ENCODE measurements at places on chromosomes 6 and 20. TPM values are rescaled to one million over a fixed set of nuclear protein-coding genes. Genes with fewer than 3 reads are reported as not detected.
A peak's percentile ranks its signal among the peaks of the same experiment; 100 is the strongest.

CYP21A2 gene
- not detected for total RNA-seq

- no peak for ATAC-seq
Measured at GRCh38 chr20:49620364-49621240, 52.7 kb upstream of the PTGIS start.

GRCh38 chr20:64051561-64052325, 2.3 kb upstream of the SOX18 start:
- peak; percentile 61 for ATAC-seq

DNA sequence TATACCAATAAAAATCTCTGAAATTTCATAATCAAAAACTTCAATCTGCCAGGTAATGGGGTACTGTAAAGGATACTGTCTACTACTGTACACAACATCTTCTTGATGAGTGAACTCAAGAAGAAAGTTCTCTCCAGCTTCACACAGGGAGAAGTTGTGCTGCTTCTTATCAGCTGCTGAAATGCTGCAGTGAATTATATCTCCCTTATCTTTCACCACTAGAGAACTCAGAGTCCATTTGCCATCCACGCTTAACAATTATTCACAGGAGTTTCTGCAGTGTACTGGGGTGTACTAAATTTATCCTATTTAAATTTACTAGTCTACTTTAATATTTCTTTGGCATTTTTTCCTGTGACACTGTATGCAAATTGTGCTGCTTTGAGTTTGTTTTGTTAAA, 384.8 kb downstream of the TFAP2B start:
- no peak for ATAC-seq

DNA sequence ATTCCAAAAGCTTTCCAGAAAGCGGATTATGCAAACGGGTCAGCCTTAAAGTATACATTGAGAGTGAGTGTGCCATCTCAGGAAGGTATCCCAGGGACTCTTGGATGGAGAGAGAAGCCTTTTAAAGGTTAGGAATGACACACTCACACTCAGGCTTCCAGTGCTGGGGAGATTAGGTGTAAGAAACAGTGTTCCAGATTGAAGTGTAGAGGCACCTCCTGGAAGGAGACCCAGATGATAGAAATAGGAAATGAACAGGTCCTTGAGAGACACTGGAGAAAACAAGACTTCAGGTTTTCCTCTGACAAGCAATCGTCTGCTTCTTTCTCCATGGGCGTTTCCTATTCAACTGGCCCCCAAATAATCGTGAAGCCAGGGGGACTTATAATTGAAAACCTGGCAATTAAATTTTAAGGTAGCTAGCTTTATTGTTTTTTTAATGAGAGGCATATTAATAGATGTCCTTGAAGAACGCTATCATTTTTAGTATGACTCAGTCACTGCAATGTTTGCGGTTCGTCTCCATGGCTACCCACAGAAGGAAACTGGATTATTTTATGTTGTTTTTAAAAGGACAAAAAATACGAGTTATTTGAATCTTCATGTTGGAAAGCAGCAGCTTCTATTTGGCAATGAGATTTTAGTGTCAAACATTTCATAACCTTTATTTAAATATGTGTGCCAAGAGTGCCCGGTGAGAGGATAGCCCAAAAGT, 85.3 kb downstream of the TRMT6 start:
- no peak for ATAC-seq

GRCh38 chr6:148365041-148365440, 22.4 kb downstream of the SASH1 start:
- no peak for ATAC-seq

GRCh38 chr20:40339661-40340449, 349.2 kb downstream of the MAFB start:
- ATAC-seq, result peak; percentile 72

DNA sequence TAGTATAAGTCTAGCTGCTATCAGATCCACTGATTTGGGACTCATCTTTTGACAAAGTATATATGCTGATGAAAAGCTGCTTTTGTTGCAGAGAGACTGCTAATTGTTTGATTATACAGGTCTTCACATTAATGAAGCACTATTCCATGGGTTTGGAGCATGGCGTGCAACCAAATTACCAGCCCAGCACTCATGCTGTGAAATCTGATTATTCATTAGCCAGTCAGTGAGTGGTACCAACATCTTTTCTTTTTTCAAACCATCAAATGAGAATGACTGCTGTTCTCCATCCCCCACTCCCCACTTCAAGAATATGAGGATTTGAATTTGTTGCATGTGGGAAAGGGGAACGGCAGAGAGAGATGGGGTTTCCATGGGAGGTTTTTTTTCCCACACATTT, 91.3 kb downstream of the ID4 start:
- no peak for ATAC-seq

ACTL10 gene
- total RNA-seq, result 2.3 TPM

ZNF311 gene
- total RNA-seq, result 0.94 TPM

- no peak for ATAC-seq
Measured at GRCh38 chr6:54935739-54936138, 89.2 kb downstream of the FAM83B start.

- ATAC-seq, result no peak
Measured at GRCh38 chr6:37614491-37614890, 83.2 kb downstream of the MDGA1 start.

- no peak for ATAC-seq
Measured at GRCh38 chr6:104541411-104541810, 318.3 kb downstream of the HACE1 start.

SLC24A3 gene
- 6.5 TPM for total RNA-seq

DNA sequence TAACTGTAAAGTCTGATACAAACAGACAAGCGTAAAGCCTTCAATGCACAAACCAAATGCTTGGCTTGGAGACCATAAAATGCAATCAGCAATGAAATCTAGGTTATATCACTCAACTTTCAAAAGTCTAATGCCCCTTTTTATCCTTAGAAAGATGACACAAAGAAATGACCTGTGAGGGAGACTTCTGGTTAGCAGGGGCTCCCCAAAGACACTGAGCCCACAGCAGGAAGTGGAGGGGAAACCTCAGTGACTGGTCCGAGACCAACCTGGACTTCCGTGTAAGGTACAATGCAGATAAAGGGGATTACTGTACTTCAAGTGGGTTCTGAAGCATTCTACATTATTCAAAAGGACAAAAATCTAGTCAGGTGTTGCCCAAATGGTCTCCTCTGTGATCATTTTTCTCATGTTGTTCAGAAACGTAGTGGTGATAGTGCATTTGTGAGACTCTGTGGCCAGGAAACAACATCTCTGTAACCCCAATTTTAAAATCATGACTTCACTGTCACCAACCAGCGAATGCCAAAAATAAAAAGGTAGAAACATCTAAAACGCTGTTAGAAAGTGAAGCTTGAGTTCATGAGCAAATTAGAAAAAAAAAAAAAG, 88.2 kb downstream of the HIVEP2 start:
- no peak for ATAC-seq

- peak; percentile 69 for ATAC-seq
Measured at GRCh38 chr6:17600527-17601385, 654 bp downstream of the FAM8A1 start.

NKX2-4 gene
- total RNA-seq, result not detected

DNA sequence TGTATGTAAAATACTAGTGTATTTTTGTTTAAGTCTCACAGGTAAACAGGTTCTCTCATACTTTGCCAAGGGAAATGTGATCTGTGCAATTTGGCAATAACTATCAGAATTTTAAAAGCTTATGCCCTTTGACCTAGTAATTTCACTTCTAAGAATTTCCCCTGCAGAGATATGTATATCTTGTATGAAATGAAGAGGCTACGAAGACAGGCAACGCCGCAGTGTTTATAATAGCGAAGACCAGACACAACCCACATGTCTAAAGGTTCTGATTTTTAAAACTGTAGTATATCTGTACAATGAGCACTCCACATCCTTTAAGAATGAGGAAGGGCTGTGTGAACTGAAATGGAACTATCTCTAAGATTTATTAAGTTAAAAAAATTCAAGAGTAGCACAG, 7.5 kb downstream of the TRAF3IP2 start:
- ATAC-seq, result no peak

HLA-F gene
- 39.2 TPM for total RNA-seq

DNA sequence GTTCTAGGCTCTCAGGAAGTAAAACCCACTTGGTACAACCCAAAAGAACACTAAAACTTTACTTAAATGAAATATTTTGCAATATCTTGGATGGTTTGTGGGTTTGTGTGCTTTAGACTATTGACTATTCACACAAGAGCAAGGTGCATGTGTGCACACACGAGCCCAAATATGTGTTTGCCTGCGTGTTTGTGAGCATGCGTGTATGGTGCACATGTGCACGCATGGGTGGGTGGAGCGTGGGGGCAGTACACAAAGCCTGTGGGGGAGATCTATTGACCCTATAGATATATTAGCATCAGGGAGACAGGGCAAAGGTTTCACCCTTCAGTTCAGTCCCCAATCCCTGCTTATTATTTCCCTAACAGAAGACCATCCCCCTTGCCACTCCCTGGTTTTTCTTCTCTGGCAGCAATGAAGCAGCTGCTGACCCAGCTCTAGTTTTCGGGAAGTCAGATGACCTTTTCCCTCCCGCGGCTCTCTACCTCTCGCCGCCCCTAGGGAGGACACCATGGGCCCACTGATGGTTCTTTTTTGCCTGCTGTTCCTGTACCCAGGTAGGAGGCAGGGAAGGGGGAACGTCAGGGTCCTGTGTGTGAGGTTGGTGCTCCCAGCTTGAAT, at the start of gene C2:
Gene C2 (plus strand): TSS at position 476 of the 621 bp plus-strand sequence. CDS start 36 bp downstream, at position 512.
- ATAC-seq, result no peak

SLC2A10 gene
- total RNA-seq, result 10.0 TPM

DNA sequence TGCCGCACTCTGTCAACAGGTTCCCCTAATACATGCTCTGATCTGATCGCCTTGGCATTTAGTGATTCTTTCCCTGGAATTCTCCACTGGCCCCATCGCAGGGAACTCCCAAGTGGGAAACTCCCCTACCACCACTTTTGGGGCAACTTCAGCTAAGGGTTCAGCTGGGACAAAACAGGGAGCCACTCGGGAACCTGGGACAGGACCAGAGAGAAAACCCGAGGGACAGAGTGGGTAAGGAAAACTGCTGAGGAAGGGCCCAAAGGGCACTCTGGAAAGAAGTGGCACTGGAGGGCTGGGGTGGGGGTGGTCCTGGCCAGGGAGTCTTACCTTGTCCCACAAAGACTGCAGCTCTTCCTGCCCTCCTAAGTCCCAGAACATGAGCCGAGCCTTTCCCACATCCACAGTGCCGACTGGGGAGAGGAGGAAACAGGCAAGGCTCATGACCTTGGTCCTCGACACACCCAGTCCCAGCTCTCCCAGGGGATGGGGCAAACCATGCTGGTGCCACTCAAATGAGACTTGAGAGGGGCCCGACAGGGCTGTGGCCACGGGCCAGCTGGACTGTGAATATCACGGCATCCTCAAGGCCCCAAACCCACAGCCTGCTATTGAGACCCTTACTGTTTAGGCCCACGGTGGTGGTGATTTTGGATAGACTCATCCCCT, 1.6 kb downstream of the ARFRP1 start:
- no peak for ATAC-seq

IPCEF1 gene
- 1.3 TPM for total RNA-seq

CST9L gene
- total RNA-seq, result not detected

DNA sequence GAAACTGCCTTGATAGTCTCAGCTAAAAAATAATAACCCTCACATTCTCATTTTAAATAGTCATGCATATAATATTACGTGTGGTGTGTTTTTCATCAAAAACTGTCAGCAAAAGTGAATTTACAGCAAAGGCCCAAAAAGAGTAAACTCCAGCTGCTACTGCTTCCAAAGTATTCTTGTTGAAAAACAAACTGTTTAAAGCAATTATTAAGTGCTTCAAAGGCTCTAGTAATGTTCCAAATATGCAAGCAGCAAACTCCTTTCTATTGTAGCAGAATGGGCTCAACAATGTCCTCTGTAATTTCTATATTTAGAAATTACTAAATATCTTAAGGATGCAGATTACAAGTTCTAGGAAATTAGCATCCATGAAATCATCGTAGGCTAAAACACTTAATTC, 280.0 kb upstream of the TBX18 start:
- no peak for ATAC-seq

DNA sequence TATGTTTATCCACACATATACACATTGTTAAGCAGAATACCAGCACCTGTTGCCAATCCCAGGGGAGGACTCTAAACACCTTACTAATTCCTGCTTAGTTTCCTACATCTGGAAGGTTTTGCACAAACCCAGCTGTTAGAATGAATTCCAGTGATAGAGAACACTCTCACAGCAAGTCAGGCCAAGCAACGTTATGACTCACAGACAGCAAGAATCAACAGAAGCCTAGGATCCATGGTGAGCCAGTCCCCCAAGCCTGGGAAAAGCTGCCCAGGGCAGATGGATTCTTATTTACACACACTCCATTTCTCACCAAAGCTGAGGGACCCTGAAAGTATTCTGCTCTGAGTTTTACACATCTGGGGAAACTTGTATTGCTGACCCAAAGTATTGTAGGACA, 291.7 kb downstream of the SLC35F1 start:
- no peak for ATAC-seq

DNA sequence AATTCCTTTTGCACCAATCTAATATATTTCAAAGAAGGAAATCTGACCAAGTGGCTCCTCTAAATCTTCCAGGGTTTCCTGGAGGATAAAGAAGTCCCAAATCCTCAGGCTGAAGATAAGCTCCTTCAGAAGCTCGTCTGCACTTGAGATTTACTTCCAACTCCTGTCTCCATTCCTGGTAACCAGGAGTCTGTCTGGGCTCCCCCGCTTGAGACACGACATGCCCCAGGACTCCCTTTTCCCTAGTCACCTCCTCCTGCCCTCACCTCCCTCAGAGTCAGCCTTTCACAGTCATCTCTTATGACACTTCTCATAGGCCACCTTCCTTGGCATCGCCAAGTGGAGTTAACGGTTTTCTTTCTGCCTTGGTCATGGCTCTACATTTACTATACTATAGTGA, 103.4 kb upstream of the NEDD9 start:
- ATAC-seq, result no peak

GRCh38 chr20:47106786-47107185, 212.1 kb downstream of the EYA2 start:
- ATAC-seq, result no peak

DNA sequence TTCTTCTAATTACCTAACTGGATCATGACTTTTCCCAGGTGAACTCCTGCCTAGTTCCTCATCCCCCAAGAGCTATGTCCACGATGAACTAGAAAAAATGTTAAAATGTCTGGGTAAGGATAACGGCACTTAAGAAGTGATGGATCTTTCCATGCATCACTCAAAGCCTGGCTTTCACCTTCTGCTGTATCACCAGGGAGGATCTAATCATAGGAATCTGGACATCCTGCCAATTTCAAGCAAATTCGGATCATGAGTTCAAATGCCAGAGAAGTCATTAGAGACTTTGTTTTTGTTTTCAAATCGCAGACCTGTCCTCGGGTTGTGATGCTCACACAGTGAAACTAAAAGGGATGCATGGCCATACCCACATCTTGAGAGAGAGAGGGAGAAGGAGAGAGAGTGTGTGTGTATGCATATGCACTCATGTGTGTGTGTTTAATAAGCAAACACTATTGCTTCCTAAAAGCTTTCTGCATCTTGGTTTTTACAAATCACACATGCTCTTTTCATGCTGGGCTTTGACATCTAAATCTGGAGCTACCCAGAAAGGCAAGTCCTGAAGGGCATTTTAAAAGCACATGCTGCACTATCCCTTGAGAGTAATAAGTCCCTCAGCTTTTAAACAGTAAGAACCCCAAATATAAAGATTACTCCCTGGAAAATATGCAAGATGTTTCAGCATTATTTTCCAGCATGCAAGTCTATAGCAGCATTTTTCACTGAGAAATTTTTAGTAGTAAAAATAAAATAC, 524.6 kb upstream of the NOX3 start:
- ATAC-seq, result no peak

RBPJL gene
- not detected for total RNA-seq

JPH2 gene
- 216 TPM for total RNA-seq
